ENCODE measurements at places on chromosomes 1 and 21. TPM values are rescaled to one million over a fixed set of nuclear protein-coding genes. Genes with fewer than 3 reads are reported as not detected.

The ETV3L gene
- total RNA-seq = not detected

The ANXA9 gene
- not detected for total RNA-seq

The FCRL3 gene
- 1.6 TPM for total RNA-seq

The ERICH3 gene
- not detected for total RNA-seq

DNA sequence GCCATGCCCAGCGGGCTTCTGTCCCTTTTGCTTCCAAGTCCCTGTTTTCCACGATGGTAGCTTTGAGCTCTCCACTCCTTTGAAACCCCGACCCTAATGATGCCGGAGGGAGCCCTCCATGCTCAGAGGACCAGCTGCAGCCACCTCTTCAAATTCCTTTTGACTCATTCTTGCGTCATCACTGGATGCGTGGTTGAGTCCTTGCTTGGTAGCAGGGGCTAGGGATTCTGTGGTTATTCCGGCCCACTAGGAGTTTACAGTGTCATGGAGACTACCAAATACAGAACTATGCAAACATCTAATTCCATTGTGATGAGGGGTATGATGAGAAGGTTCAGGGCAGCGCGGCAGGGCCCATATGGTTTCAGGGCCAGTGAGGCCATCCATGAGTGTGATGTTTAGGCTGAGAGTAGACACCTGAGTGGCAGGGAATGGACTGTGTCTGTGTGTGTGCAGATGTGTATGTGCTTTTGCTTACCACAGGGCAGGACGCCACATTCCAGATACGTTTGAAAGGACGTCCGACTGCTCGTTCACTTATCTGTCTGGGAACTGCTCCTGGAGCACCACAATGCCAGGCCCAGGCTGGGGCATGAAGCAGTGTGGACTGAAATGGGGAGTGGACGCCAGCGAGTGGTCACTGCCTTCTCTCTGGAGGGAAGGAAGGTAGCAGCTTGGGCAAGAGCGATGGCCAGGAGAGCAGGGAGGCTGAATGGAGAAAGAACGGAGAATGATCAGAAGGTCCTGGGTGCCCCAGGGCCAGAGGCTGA, 30.4 kb upstream of the ZBTB21 start:
- DNase-seq = no peak

GRCh38 chr1:29550119-29550841, 314.0 kb downstream of the PTPRU start:
- no peak for DNase-seq

- DNase-seq = no peak
These were observed 45.0 kb downstream of the KCNJ6 start for GRCh38 chr21:37871121-37871862.
